ENCODE measurements at places on chromosomes 6 and 20.
A peak's percentile ranks its signal among the peaks of the same experiment; 100 is the strongest.

DNA sequence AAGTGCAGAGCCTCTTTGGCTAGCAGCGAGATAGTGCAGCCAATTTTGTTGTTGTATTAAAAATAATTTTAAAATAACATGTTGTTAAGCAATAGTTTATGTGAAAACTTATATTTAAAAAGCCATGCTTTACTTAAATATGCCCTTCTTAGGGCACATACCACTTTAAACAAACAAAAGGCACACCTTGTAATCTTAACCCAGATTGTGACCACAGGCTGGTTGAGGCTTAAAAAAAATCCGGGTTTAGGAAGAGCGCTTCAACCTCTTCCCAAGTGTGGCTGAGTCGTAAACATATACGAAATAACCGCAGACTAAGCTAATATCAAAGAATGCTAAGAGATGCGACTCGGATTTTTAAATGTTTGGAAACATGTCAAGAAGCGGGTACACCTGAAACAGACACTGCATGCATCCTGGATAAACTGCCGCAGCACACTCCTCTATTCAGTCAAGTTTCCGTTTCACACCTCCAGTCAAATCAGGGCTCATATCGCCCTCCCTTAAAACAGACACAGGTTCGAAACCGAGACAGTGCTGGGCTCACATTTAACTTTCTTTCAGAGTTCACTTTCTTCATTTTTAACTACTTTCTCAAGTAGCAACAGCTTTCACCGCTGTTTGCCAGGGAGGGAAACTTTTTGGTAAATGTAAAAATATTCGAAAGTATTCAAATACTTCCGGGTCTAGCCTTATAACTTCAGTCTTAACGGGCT is 1.5 kb downstream of the DEK start:
- no peak for DNase-seq

GRCh38 chr20:2379511-2380229 is 1.0 kb upstream of the TGM6 start:
- DNase-seq: no peak

DNA sequence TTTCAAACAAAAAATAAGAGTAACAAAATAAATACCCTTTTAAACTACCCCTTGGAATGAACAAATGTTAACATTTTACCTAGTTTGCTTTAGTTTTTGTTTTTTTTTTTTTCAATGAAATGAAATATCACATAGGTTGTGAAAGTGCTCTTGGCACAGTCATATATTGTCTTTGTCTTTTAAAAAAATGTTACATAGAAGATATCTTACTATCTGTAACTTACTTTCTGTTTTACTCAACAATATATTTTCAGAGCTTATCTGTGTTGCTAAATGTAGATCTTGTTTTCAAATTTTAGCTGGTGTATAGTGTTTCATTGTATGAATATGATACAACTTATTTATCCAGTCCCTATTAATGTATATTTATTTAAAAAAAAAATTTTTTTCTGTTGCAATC is 8.6 kb downstream of the CEP57L1 start:
- no peak for DNase-seq

DNA sequence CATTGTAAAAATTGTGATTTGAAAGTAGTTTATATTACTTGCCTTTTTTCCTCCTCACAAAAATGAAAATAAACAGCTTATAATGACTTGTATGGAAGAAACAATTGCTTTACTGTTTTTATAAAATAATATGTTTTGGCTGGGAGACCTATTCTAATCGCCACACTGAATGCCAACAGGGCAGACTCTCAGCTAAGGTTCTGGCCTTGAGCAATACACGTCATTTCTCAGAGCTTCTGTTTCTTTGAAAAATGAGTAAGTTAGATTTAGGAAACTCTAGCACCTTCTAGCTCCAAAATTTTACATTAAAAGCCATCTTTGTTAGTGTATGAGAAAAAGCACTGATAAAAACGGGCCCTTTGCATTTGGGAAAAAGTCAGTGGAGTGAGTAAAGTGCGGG is 166.6 kb downstream of the ARID1B start:
- no peak for DNase-seq

- no peak for DNase-seq
Observed at GRCh38 chr20:7151676-7152470, 384.4 kb downstream of the BMP2 start.

- DNase-seq: no peak
Observed at GRCh38 chr6:152356016-152356415, 281.1 kb downstream of the SYNE1 start.

DNA sequence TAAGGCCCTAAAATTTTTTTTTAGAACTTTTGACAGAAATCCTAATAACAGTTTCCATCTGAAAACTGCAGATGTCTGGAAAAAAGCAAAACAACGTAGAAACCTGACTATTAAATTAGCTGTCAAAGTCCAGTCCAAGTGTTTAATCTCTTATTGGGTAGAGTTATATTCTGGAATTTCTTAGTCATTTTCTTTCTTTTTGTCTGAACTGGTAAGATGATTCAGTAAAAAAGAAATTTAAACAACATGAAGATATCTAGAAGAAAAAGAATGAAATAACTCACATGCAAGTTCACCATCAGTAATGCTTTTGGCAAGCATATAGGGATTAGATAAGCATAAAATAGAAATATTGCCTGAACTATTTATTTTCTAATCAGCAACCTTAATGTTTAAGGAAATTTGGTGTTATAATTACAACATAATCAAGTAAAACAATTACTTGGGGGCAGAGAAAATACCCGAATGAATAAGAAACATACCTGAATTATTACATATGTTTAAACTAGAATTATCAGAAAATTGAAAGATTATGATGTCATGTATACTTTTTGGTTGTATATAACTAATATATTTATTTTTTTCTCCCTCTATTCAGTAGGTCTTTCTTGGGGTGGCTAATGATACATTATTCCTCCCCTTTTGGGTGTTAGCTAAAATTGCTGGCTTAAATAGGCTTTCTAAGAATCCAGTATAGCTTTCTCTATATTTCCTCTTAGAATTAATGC is 51.1 kb downstream of the FAM83B start:
- no peak for DNase-seq

- no peak for DNase-seq
Observed at GRCh38 chr6:41469156-41470028, 76.8 kb upstream of the FOXP4 start.

- no peak for DNase-seq
Observed at GRCh38 chr20:18258126-18258860, 30.0 kb upstream of the ZNF133 start.

GRCh38 chr20:49505518-49505917 is 23.1 kb upstream of the KCNB1 start:
- DNase-seq: peak; percentile 51

- DNase-seq: no peak
Observed at GRCh38 chr6:46174904-46175303, 4.1 kb upstream of the ENPP5 start.

DNA sequence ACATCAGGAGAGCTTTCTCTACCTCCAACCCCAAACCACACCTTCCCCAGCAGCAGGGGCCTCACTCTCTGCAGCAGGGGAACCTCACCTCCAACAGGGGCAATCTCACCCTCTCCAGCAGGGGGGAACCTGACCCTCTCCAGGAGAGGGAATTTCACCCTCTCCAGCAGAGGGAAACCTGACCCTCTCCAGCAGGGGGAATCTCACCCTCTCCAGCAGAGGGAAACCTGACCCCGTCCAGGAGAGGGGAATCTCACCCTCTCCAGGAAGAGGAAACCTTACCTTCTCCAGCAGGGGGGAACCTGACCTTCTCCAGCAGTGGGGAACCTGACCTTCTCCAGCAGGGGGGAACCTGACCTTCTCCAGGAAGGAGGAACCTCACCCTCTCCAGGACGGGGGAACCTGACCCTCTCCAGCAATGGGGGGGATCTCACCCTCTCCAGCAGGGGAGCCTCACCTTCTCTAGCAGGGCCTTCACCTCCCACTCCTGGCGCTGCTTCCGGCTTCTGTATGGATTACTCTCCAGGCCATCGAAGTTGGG is 3.1 kb downstream of the B3GALT4 start:
- DNase-seq: peak; percentile 82

DNA sequence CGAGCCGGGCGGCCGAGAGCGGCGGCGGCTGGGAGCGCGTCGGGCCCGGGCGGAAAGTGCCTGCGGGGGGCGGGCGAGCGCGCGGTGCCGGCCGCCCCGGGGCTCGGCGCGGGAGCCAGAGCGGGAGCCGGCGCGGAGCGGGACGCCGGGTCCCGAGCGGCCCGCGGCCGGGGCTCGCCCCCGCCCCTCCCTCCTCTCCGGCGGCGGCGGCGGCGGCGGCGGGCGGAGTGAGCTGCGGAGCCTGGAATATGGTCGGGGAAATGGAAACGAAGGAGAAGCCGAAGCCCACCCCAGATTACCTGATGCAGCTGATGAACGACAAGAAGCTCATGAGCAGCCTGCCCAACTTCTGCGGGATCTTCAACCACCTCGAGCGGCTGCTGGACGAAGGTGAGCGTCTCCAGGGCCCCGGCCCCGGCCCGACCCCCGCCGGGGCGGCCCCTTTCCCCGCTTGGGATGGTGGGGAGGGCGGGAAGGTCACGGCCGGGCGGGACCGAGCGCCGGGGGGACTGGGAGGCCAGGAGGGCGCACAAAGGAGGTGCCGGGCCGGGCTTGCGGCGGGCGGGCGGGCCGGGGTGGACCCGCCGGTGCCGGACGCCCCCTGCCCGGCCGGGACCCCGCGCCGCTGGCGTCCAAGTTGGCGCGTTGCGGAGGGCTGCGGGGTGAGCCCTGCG is 565 bp downstream of the QKI start:
- peak; percentile 76 for DNase-seq

- no peak for DNase-seq
Observed at GRCh38 chr20:17889226-17889625, 79.4 kb downstream of the SNX5 start.

- DNase-seq: no peak
Observed at GRCh38 chr6:72953971-72954381, 271.3 kb downstream of the KHDC1L start.

GRCh38 chr6:2617729-2618128 is 133.0 kb downstream of the MYLK4 start:
- DNase-seq: no peak

- no peak for DNase-seq
Observed at GRCh38 chr20:4937407-4938319, 63.6 kb downstream of the SLC23A2 start.

- DNase-seq: no peak
Observed at GRCh38 chr6:41098366-41098765, 25.6 kb downstream of the NFYA start.

- no peak for DNase-seq
Observed at GRCh38 chr6:32060966-32061655, 22.9 kb downstream of the CYP21A2 start.

GRCh38 chr6:44942798-44943197 is 385.3 kb upstream of the RUNX2 start:
- DNase-seq: no peak

GRCh38 chr6:44022296-44022661 is 105.0 kb downstream of the MRPL14 start:
- no peak for DNase-seq

DNA sequence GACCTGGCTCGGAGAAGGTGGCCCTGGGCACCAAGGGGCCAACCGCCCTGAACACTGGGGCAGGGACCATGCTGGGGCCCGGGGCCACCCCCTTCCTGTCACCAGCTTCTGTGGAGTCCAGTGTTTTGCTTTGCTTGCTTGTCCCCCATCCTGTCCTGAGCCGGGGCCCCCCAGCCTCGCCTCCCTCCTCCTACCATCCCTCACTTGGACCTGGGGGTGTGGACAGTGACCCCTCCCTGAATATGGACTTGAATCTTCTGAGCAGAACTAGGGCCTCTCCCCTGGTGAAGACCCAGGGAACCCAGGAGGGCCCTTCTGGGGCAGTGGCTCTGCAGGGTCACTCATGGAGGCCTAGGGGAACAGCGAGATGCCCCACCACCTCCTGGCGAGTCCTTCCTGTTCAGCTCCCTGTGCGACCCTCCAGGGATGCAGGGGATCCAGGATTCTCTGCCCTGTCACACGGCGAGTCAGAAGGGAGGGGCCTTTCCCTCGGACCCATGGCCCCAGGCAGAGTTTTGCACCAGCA is 41.6 kb downstream of the VSTM2L start:
- peak; percentile 17 for DNase-seq

DNA sequence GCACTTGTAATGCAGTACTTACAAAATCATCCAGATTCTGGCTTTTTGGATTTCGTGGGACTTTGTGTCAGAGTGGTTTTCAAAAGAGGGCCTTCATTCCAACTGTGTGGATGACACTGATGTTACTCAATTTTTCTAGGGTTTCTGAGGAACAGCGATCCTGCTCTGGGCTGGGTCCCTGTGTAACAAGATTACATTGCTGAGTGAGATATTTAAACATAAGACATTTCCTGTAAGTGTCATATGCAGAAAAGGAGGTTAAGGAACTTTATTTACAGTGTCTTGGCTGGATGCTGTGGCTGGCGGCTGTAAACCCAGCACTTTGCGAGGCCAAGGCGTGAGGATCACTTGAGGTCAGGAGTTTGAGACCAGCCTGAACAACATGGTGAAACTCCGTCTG is 6.7 kb downstream of the ZFAND3 start:
- no peak for DNase-seq

- no peak for DNase-seq
Observed at GRCh38 chr6:157763904-157764177, 59.2 kb upstream of the SNX9 start.

DNA sequence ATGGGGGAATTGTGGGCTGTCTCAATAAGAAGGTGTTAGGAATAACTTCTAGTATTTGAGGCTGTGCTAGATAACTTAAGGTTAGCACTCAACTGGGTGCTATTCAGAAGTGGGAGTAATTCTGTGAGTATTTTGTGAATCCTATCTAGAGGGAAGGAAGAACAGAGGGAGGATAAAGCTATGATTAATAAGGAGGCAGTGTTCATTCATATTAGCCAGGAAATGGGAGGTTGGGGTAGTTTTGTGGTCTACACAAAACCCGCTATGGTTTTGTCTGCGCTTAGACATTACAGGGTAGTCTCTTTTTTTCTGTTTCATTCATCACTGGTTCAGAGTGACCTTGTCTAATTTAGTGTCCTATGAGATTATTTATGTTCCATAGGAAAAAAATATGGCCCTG is 341.0 kb downstream of the ARHGAP18 start:
- no peak for DNase-seq

DNA sequence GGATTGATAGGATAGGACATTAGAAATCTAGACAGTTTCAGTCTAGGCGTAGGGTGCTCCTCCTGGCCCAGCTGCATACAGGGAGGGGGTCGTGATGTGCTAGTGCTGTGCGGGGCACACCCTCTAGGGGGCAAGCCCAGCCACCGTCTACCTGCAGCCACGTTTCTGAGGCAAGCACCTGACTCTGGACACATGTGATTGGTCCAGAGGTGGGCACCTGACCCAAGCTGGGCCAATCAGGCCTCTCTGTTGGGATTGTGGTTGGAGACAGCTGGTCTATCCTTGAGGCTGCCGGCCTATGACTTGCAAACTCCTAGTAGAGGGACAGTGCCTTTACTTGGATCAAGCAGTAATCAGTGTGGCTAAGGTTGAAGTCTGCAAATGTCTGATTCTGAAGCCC is 317.1 kb downstream of the BMP7 start:
- no peak for DNase-seq

DNA sequence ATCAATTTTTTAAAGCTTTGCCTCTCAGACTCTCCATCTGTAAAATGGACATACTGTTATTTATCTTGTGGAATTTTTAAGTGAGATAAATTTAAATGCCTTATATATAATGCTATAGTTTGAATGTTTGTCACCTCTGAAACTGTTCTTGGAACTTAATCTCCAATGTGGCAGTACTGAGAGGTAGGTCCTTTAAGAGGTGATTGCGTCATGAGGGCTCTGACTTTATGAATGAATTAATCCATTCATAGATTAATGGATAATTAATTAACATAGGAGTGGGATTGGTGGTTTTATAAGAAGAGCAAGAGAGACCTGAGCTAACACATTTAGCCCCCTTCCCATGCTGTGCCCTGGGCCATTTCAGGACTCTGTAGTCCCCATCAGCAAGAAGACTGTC is 326.3 kb upstream of the TSHZ2 start:
- no peak for DNase-seq
